NCI-H460 (cell line): ENCODE measurements at places on chromosomes 1 and 21. TPM values are rescaled to one million over a fixed set of nuclear protein-coding genes. Genes with fewer than 3 reads are reported as not detected.

The TMEM82 gene
- not detected in 2 replicates for total RNA-seq

The TTC39A gene
- 0.46 and 2.3 TPM in 2 replicates for total RNA-seq

The CHIA gene
- total RNA-seq, result not detected in 2 replicates

The ETV3L gene
- total RNA-seq, result not detected in 2 replicates

- DNase-seq, result no peak
These were observed 499.1 kb upstream of the TMPRSS15 start for GRCh38 chr21:18902660-18903059.

DNA sequence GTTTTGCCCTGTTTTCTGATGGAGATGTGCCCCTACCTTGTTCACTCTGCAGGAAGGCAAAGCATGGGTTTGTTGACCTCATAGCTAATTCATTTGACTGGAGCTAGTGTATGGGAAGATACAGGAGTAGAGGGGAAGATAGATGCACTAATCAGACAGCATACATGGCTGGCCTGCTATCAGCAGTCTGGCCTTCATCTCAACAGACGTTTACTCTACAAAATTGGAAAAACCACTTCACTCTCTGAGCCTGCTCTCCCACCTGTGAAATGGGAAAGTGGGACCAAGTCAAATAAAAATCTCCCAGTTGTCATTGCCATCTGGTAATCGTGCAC lies 235.2 kb upstream of the RAB4A start:
- no peak for DNase-seq

The FMOD gene
- 0.38 and 0.45 TPM in 2 replicates for total RNA-seq

DNA sequence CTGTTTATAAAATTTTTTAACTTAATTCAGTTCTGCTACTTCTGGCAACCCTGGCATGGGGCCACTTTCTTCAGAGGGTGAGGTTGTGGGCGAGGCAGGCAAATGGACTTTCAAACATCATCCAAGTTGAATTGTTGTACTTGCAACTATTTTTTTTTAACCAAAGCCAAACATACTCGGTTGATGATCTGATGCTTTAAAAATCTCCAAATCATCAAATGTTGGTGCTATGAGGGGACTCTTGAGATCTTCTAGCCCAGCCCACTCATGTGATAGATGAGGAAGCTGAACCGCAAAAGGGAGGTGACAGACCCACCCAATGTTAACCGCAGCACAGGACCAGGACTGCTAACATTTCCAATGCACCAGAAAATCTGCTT lies 6.7 kb downstream of the SLC1A7 start:
- DNase-seq, result no peak

The CRYAA gene
- not detected in 2 replicates for total RNA-seq

GRCh38 chr1:29200906-29201594 lies 19.4 kb upstream of the SRSF4 start:
- DNase-seq, result no peak
